ENCODE measurements at places on chromosomes 7 and 10.

DNA sequence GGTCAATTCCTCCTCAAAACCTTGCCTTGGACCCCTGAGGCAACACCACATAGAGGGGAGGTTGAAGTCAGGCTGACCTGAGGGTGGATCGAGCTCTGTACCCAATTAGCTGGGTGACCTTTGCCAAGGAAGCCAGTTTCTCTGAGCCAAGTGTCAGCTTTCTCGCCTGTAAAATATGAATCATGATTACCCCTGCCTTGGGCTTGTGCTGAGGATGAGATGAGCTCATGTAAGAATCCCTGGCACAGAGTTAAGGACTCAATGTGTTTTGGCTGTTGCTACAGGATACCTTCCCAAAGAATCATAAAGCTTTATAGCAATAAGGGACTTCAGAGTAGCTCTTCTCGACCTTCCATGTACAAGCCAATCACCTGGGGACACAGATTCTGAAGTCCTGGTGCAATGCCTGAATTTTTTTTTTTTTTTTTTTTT is 43.5 kb upstream of the CACUL1 start:
- no peak for DNase-seq

- DNase-seq = no peak
Observed at GRCh38 chr7:131606346-131607290, 50.2 kb upstream of the PODXL start.

DNA sequence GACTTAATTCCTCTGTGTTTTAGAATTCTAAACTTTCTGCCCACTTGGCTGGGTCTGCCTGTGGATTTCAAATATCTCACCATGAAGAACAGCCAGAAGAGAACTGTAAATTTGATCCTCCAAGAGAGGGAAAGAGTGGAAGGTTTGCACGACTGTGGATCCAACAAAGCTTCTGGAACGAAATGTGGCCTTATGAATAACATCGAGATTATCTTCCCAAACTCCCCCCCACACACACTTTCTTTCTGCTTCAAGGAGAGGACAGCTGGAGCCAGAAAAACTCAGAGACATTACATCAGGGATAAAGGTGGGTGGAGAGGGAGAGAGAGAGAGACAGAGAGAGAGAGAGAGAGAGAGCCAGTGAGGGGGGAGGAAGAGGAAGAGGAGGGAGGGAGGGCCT is 570.1 kb upstream of the MGMT start:
- no peak for DNase-seq

GRCh38 chr10:33272635-33273034 is 61.8 kb downstream of the NRP1 start:
- no peak for DNase-seq

DNA sequence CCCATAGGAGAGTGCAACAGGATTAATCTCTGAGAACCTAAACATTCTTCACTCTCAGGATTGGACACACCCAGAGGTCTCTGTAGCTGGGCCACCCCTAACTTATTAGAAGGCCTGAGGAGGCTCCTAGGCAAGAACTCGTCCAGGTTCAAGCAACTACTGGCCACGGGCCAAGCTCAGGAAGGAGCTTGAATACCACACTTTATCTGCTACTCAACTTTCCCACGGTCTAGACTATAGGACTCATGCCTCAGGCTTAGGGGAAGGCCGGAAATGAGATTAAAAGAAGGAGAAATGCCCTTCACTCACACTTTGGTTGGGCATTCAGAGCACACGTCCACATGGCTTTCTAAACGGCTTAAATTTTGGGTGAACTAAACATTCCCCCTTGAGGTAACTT is 142.8 kb upstream of the PHYHIPL start:
- DNase-seq = no peak
